ENCODE measurements at places on chromosomes 3 and 15.
A peak's percentile ranks its signal among the peaks of the same experiment; 100 is the strongest.

DNA sequence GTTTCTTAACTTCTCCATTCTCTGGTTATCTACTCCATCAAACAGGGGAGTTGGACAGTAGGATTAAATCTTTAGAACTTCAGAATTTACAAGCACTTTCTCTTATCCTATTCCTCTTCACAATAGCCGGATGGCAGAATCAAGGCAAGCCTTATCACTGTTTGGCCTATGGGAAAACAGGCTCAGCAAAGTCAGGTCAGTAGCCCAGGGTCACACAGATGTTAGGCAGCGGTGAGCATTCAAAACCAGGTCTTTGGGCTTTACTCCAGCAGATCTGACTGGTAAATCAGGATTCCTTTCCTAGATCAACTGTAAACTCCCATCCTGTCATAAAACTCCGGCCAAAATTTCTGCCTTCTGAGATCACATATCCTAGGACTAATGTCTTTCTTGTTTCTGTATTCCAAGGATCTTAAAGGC, 258.4 kb downstream of the OPA1 start:
- DNase-seq = no peak

DNA sequence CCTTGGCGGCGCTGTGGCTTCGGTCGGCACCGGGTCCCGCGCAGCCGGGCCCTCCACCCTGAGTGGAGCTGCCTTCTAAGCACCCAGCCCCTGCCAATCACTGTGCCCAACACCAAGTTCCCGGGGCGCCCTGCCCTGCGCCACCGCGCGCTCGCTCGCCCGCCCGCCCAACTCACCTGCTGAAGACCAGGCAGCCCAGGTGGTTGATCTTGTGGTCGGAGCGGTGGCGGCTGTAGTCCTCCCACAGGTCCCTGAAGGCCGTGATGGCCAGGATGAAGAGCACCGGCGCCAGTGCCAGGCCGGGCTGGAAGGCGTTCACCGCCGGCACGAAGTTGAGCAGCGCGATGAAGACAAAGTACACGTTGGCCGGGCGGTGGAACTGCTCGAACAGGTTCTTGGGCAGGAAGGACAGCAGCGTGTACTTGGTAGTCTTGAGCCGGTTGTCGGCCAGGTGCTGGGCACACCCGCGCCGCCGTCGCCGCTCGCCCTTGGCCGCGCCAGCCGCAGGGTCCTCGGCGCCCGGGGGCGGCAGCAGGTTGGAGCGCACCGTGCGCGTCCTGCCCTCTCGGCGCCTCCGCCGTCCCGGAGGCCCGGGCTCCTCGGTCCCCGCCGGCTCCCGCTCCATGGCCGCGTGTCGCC, 536 bp downstream of the ATP10A start:
- no peak for DNase-seq

DNA sequence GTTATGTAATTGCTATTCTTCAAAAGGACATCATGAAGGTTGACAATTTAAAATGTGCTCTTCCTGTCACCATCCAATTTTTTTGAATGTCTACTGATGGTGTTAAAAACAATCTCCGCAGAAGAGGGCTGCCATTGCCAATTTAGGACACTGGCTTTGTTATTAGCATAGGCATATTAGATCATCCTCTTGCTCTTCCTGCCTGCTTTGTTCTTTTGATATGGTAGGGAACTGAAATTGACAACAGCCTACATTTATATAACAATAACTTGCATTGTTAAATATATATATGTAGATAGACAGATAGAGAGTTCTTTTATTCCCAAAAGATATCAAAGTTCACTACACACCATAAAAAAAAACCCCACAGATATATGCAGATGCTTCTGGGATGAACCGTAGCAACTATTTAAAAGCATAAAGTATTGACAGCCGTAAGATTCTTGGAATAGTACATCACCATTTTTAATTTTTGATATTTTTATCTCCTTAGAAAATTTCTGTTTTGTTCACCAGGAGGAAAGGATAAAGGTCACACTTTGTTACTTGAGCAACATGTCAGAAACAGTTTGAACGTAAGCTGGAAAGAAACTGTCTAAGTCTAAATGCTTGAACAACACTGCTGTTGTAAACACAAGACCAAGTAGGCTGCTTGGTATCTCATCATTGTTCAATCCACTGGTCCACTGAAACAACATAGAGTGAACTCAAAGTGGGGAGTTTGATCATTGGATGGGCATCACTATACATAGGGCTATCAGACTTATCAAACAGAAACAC, 66.5 kb downstream of the MDFIC2 start:
- no peak for DNase-seq

DNA sequence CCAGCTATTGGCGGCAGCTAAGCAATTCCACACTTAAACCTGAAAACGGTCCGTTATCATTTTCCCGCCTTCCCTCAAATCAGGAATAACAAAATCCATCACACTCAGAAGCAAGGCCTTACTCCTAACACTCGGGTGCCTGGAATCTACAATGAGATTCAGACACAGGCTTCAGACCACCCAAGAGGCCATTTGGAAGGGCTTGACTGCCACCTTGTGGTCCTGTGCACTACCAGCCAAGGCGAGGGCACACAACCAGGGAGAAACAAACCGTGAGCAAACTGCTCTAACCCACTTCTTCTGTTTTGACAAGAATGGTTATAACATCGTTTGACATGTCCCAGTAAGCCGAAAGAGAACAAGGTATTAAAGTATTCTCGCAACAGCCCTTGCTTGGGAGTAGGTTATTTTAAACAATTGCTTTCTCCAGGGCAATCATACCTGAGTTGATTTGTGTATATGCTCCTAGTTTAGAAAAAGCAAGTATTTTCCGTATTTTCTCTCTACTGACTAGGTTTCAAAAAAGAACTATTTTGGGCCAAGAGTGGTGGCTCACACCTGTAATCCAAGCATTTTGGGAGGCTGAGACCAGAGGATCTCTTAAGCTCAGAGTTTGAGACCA, 40.1 kb upstream of the TAFA4 start:
- DNase-seq = peak; percentile 10

- DNase-seq = no peak
Observed at GRCh38 chr3:9653565-9654248, 4.4 kb downstream of the MTMR14 start.
